Right renal pelvis (tissue), 4 donors: ENCODE measurements at places on chromosomes 1 and 21.

GRCh38 chr1:170402476-170403311 lies 129.3 kb upstream of the GORAB start:
- DNase-seq = no peak

DNA sequence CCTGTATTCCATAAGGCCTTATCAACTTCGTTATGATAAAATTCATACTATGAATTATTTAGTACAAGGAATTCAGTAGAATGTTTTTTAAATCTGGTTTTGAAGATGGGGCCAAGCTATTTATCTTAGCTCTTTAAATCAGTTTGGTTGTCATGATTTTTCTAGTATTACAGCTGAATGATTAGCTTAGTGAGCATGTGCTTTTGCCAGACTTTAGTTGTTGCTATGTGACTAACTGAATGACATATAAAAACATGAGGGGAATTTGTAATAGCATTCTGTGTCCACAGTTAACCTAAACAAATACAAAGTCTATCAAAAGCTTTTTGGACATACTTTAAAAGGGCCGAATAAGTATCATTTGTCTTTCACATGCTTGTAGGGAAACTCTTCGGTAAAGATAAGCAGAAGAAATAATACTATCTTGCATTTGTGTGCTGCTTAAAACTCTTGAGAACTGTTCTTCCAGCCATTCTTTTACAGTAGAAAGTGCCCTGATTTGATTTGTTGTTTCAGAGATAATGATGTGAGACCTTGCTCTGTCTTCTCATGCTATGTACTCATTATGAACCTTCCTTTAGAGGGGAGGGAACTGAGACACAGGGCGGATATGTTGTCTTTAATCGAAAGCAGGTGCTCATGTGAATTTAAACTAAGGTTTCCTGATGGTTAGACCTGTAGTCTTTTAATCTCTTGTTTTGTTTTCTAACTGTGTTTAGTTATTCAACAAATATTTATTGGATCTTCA lies 18.8 kb downstream of the NEK7 start:
- no peak for DNase-seq

GRCh38 chr1:9835758-9836631 lies 12.2 kb upstream of the CLSTN1 start:
- no peak for DNase-seq

DNA sequence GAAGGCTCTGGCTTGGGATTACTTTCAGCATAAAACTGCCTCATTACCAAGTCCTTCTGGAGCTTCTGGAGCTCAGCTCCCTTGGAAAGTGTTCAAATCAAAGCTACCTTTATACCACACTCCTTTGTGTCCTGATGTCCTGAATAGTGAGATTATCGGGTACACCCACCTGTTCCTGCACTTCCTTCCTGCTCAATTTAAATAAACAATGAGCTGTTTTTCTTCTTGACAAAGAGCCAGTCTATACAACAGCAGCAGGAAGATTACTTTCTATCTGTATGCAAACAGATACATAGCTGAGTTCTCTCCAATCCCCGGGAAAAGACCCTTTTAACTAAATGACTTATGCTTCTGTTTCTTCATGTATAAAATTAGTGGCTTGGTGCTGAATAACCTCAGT lies 258.0 kb upstream of the FMN2 start:
- DNase-seq = no peak

DNA sequence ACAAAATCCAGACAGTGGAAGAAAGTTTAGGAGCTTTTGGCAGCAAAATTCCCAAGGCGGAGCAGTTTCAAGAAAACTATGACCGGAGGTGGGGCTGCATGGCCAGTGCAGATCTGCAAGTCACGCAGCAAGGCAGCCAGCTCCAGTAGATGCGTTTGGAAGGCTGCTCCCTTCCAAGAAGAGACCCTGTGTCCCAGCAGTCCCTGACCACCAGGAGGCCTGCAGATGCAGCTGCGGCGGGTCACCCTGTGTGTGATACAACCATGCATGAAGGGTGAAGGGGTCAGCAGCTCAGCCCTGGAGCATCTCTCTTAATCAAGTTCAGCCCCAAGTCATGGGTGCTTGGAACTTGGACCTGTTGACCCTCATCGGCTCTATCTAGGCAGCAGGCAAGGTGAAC lies 29.3 kb downstream of the GPR157 start:
- no peak for DNase-seq

DNA sequence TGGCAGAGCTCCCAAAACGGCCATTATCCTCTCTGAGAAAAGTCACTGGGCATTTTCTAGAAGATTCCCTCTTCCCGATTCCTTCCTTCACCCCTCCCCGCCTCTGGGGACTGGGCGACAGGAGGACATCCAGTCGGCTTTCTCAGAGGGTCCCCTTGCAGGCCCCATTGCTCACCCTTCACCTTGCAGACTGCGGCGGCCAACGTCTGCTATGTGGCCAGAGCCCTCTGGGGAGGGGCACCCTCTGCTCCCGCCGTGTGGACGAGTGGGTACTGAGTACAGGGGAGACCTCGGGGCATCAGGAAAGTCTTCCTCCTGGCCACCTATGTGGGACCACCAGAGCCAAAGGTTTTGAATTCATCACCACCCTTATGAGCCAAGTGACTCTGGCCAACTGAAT lies 293.5 kb upstream of the VAMP3 start:
- no peak for DNase-seq

DNA sequence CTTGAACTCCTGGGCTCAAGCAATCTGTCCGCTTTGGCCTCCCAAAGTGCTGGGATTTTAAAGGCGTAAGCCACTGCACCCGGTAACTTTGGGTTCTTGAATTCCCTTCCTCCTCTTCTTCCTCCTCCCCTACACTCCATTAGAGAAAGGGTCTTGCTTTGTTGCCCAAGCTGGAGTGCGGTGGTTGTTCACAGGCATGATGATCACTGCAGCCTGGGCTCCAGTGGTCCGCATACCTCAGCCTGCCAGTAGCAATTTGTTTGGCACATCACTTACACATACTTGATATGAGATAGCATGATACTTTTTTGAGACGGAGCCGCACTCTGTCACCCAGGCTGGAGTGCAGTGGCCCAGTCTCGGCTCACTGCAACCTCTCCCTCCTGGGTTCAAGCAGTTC lies 2.2 kb downstream of the DEGS1 start:
- no peak for DNase-seq

DNA sequence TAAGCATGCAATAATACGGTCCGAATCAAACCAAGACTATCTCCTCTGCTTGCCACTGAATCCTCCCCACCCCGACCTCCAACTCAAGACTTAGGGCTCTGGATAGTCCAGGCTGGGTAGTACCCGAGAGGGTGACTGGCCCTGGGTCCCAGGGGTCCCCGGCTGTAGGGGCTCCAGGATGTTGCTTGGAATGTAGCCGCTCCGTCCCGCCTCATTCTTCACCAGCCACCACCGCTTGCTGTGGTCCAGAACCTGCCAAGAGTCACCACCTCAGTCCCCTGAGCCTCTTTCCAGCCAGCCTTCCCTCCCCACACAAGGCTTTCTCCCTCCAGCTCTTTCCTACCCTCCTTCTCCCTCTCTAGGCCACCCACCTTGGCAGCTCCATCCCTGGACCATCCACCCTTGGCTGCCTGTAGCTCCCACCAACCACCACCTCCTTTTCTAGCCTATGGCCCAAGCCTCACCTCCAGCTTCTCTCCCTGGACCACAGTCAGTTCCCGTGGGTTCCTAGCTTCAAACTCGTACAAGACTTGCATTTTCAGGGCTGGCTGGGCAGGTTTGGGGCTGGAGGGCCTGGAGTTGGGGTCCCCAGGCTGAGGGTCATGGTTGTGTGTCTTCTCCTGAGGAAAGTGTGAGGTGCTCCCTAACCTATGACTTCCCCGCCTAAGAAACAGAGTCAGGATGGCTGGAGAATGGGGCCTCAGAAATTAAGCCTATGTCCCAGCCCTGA lies 10.9 kb upstream of the GSTM3 start:
- DNase-seq = no peak

DNA sequence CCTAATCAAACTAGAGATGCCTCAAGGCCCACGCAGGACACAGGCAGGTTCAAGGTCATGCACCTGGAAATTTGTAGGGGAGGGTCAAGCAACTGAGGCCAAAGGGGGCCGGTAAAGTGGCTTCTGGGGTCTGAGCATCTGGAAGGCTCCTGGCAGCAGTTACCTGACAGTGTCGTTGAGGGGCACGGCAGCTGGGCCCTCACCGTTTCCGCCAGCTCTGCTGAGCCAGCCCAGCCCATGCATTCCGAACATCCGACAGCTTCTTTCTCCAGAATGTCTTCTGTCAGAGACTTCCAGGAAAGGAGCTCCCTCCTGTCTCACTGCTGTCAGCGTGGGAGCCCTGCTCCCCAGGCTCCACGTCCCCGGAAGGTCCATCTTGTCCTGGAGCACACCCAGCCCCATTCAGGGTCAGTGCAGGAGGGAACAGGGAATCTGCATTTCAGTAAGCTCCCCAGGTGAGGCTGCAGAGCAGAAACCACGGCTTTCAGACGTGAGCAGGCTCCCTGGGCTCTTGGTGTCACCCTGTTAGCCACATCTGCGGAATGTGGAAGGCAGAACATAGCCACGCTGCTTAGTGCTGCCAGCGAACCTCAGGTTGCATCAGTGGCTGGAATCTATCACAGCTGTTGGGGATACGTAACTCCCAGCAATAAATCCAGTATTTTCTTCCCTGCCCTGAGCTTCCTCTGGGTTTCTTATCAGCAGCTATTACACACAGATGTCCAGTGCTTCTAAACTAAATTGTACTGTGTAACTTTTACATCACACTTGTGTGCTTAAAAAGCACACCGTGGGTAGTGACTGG lies 36.3 kb upstream of the FAM3B start:
- no peak for DNase-seq

GRCh38 chr1:245209658-245210435 lies 55.1 kb downstream of the KIF26B start:
- no peak for DNase-seq

DNA sequence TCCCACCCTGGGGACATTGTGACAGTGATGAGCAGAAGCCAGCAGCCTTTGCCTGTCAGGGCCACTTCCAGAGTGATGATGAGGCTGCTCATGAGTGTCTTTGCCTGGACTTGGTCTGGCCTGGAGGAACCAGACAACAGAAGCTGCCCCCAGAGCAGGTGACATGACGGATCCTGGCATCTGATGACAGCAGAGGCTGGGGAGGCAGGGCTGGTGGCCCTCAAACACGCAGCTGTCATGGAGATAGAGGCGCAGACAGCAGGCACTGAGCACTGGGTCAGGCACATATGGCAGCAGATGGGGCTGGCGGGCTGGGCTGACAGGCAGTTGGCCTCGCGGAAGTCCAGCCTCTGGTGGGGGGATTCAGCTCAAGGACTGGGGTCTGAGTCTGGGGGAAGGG lies 66.4 kb upstream of the STUM start:
- no peak for DNase-seq

DNA sequence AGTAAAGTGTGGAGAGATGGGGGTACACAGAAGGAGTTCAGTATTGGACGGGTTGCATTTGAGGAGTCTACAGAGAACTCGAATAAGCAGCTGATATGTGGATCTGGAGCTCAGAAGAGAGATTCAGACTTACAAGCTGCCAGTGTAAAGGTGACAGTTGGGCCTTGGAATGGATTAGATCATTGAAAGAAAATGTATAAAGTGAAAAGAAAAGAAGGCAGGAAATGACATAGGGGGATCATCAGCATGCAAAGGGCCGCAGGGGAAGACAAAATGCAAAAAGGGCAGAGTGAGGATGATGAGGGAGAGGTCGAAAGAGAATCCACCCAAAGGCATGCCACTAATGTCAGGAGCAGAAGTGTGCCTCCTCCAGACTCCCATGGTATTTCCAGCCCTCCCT lies 273.3 kb downstream of the TNR start:
- DNase-seq = no peak

GRCh38 chr1:230825761-230826160 lies 42.6 kb downstream of the C1orf198 start:
- no peak for DNase-seq

DNA sequence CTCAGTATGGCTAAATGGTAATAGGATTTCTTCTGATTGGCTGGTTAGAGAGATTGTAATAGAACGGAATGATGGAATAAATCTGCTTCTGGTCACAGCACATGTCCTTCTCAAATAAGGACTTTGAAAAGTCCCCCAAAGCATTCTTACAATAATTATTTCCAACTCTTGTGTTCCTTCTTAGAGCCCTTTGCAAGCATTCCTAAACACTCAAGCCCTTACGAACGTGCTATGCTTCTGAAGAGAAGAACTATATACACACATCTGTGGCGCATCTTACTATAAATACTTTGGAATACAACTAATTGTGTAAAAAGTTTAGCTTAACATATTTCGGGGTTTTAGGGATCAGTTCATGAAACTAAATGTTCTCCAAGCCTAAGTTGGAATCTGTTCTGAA lies 25.6 kb downstream of the CLIC4 start:
- no peak for DNase-seq

DNA sequence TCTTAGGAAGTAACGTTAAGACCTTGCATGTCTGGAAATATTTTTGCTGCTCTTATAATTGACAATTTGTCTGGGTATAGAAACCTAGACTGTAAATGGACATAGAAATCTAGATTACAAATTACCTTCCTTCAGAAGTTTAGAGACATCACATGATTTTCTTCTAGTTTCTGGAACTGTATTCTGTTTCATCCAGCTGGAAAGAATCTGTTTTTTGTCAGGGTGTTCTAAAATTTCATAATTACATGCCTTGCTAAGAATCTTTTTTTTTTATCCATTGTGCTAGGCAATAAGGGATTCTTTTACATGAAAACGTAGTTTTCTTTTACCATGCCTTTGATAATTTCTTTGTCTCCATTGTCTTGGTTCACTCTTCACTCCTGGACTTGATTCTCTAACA lies 20.7 kb upstream of the S100A7 start:
- DNase-seq = no peak
